ENCODE measurements at places on chromosomes 5 and 9. TPM values are rescaled to one million over a fixed set of nuclear protein-coding genes. Genes with fewer than 3 reads are reported as not detected.

The OLFM1 gene
- total RNA-seq, result 0.98 TPM

The SLC6A7 gene
- not detected for total RNA-seq

The KCTD16 gene
- total RNA-seq, result 0.19 TPM

The STRBP gene
- total RNA-seq, result 9.4 TPM

The ADAMTS16 gene
- not detected for total RNA-seq

The CXCL14 gene
- total RNA-seq, result not detected

The UBE2QL1 gene
- total RNA-seq, result not detected

The ITK gene
- total RNA-seq, result not detected

The OBP2B gene
- total RNA-seq, result not detected

The PCDH12 gene
- 55.6 TPM for total RNA-seq

The NR4A3 gene
- under 0.01 TPM for total RNA-seq

The FAM78A gene
- 6.5 TPM for total RNA-seq

The PCDHB5 gene
- total RNA-seq, result 0.98 TPM

The BARHL1 gene
- not detected for total RNA-seq

The PCDHGA1 gene
- 0.65 TPM for total RNA-seq

The GABRB2 gene
- not detected for total RNA-seq

The ENTPD8 gene
- 0.33 TPM for total RNA-seq

The CHSY3 gene
- total RNA-seq, result 1.3 TPM

The MOB3B gene
- 0.65 TPM for total RNA-seq

The SPINK4 gene
- total RNA-seq, result not detected

The HRH2 gene
- under 0.01 TPM for total RNA-seq

The ANKRD31 gene
- 0.10 TPM for total RNA-seq

The PCDHB4 gene
- 0.33 TPM for total RNA-seq

The SLC45A2 gene
- total RNA-seq, result 0.10 TPM

The PCDHB15 gene
- 0.98 TPM for total RNA-seq

The SPINK6 gene
- not detected for total RNA-seq

The KCNV2 gene
- total RNA-seq, result not detected

Measured in vein endothelial cell (primary cell).